ENCODE measurements at places on chromosomes 1 and 21. TPM values are rescaled to one million over a fixed set of nuclear protein-coding genes. Genes with fewer than 3 reads are reported as not detected.

DNA sequence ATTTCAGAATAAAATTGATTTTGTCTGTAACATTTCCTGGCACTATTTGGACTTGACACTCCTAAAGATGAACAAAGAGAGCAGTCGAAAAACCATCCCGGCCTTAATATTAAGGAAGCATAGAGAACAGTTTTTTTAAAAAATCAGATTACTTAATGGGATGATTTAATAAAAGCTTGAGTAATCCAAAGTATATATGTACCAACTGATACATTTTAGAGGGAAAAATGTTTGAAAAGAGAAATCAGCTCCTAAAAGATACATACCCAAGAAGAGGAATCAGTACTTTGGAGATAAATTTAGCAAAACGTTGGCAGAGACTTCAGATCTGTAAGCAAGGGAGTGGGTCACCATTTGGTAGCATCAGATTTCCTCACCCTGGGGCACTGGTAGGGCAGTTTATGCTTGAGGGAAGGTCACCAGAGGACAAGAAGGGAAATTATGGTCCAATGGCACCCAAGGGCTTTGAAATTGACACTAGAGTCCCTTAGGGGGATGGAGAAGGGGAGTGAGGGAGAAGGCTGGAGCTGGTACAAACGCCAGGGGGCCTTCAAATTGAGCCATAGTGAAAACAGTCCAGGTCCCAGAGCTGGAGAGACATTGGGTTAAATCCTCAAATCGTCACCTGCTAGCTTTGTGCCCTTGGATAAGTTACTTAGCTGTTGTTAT lies 5.9 kb downstream of the SLAMF7 start:
- no peaks in the 10 kb centered on the region for H3K27me3 ChIP-seq
- no peaks in the 10 kb centered on the region for H3K36me3 ChIP-seq
- no peak for DNase-seq
- no peaks in the 10 kb centered on the region for H3K4me1 ChIP-seq
- no peak overlapping the region for H3K4me3 ChIP-seq

GRCh38 chr1:223229756-223230155 lies 86.7 kb upstream of the TLR5 start:
- H3K4me1 ChIP-seq: no peaks in the 10 kb centered on the region
- no peak for DNase-seq

DNA sequence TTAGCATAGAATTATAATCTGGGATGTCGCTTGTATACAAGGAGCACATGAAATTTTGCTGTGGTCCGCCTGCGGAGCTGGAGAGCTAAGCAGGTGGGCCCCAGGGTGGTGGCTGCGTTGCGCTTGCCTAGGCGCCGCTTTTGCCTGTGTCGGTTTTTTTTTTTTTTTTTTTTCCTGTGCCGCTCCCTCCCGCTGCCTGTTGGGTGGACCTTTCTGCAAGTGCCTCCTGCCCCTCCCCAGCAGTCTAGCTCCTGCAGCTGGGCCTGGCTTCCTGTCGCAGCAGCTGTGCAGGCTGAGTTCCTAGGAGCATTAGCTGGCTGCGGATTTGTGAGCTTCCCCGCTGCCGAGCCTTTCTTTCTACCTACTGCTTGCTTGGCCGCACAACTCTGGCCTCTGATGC lies 20.6 kb downstream of the PYHIN1 start:
- no peaks in the 10 kb centered on the region for H3K4me1 ChIP-seq
- H3K27ac ChIP-seq: no peak overlapping the region
- no peaks in the 10 kb centered on the region for H3K36me3 ChIP-seq
- no peak overlapping the region for H3K4me3 ChIP-seq
- no peaks in the 10 kb centered on the region for H3K27me3 ChIP-seq

- no peaks in the 10 kb centered on the region for H3K27me3 ChIP-seq
- H3K4me3 ChIP-seq: no peak overlapping the region
- H3K27ac ChIP-seq: no peak overlapping the region
These were observed 403.2 kb upstream of the B3GALT2 start for GRCh38 chr1:193589597-193590040.

DNA sequence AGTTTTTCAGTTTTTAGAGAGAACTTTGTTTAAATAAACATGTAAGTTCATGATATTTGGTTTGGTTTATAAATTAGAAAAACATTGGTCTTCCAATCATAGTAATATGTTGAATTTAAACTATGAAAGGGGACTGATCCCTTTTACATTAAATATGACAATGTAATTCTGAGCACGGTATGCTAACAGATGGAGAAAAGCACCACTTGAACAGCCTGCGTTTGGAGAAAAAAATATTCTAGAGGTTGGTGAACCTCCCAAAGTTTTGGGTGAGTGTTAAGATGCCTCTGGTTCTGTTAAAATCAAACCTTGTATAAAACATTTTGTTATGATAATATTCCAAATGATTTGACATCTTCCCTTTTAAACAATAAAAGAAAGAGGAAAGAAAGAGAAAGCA lies 123.9 kb downstream of the SDCCAG8 start:
- no peaks in the 10 kb centered on the region for H3K4me1 ChIP-seq
- no peak overlapping the region for H3K4me3 ChIP-seq
- H3K27me3 ChIP-seq: no peaks in the 10 kb centered on the region
- no peaks in the 10 kb centered on the region for H3K36me3 ChIP-seq

DNA sequence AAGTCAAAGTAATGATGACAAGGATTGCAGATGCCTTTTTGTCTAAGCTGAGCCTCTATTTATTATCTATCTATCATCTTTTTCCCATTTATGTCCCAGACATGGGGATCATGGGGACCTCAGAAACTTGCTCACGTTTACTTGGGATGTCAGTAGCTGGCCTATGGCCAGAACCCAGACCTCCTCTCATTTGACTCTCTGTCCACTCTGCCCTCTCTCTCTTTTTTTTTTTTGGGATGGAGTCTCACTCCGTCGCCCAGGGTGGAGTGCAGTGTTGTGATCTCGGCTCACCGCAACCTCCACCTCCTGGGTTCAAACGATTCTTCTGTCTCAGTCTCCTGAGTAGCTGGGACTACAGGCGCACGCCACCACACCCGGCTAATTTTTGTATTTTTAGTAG lies 3.7 kb upstream of the ID3 start:
- H3K36me3 ChIP-seq: no peaks in the 10 kb centered on the region
- H3K4me1 ChIP-seq: no peaks in the 10 kb centered on the region
- H3K27me3 ChIP-seq: no peaks in the 10 kb centered on the region
- peak overlapping the region; percentile 82 for H3K27ac ChIP-seq
- H3K4me3 ChIP-seq: no peak overlapping the region

DNA sequence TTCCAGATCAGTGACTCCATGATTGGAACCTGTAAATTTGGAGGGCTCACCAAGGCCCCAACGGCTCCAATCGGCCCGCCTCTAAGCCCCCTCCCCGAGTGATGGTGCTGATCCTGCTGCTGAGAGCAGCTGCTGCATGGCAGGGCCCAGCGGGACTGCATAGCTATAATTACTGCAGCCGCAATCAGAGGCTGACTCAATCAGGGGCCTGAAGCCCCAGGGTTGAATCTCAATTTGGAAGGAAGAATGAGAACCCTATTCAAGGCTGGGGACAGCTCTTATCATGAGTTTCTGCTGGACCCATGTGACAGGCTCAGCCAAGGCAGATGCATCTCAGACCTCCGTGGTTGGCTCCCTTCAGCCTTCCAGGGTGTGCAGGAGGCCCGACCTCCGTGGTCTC lies 42.8 kb upstream of the MAGOH start:
- H3K4me1 ChIP-seq: no peaks in the 10 kb centered on the region
- H3K27me3 ChIP-seq: no peaks in the 10 kb centered on the region
- DNase-seq: no peak
- no peak overlapping the region for H3K4me3 ChIP-seq
- no peaks in the 10 kb centered on the region for H3K36me3 ChIP-seq
- H3K27ac ChIP-seq: no peak overlapping the region

DNA sequence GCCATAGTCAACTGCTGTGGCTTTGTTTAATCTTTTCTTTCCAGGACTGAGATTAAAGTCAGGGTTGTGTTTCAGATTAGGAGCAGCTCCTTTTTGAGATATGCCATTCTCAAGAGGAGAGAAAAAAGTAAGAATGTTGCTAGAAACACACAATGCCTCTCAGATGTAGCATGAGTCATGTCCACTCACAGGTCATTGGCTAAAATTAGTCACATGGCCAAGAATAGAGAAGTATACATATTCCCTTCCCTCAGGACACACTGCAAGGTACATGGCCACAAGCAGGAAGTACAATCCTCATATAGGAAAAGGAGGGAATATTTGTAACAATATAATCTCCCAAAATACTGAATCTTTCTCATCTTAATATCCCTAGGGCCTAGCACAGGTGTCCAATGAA lies 141.9 kb upstream of the PTBP2 start:
- DNase-seq: no peak
- no peaks in the 10 kb centered on the region for H3K4me1 ChIP-seq
- H3K4me3 ChIP-seq: no peak overlapping the region

GRCh38 chr1:209659909-209660308 lies 7.7 kb upstream of the LAMB3 start:
- H3K27ac ChIP-seq: no peak overlapping the region
- DNase-seq: no peak
- H3K4me1 ChIP-seq: peaks cover 77% of the 10 kb centered on the region
- H3K27me3 ChIP-seq: no peaks in the 10 kb centered on the region

GRCh38 chr1:32920833-32921232 lies 19.6 kb upstream of the TMEM54 start:
- H3K4me3 ChIP-seq: no peak overlapping the region
- H3K27ac ChIP-seq: no peak overlapping the region
- no peaks in the 10 kb centered on the region for H3K4me1 ChIP-seq
- H3K36me3 ChIP-seq: no peaks in the 10 kb centered on the region
- DNase-seq: peak; percentile 93

DNA sequence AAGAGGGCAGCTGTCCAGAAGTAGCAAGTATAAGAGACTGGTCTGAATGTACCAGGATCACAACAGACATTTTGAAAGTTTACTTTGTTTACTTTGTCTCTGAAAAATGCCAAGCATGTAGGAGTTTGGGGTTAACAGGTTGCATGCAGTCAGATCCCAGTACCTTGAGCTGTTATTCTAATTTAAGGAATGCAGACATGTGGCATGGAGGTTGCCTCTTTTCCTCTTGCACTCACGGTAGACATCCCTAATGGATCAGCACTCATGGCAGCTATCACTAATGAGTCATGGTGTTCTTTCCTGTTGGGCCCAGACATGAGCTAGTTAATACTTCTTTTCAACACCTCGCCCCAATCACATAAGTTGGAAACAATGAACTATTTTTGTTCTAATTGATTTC lies 67.3 kb downstream of the GADD45A start:
- no peak overlapping the region for H3K4me3 ChIP-seq
- H3K36me3 ChIP-seq: no peaks in the 10 kb centered on the region
- peaks cover 22% of the 10 kb centered on the region for H3K4me1 ChIP-seq
- no peak overlapping the region for H3K27ac ChIP-seq
- no peak for DNase-seq
- no peaks in the 10 kb centered on the region for H3K27me3 ChIP-seq

GRCh38 chr21:26110715-26111114 lies 59.9 kb downstream of the APP start:
- H3K36me3 ChIP-seq: no peaks in the 10 kb centered on the region
- H3K27me3 ChIP-seq: no peaks in the 10 kb centered on the region
- H3K27ac ChIP-seq: no peak overlapping the region
- no peak overlapping the region for H3K4me3 ChIP-seq
- no peak for DNase-seq

GRCh38 chr1:29631361-29631760 lies 395.0 kb downstream of the PTPRU start:
- no peak for DNase-seq
- H3K4me3 ChIP-seq: no peak overlapping the region
- no peak overlapping the region for H3K27ac ChIP-seq
- H3K27me3 ChIP-seq: no peaks in the 10 kb centered on the region
- H3K4me1 ChIP-seq: no peaks in the 10 kb centered on the region

- H3K27me3 ChIP-seq: peaks cover 9% of the 10 kb centered on the region
- H3K4me3 ChIP-seq: peak overlapping the region; percentile 16
- peak overlapping the region; percentile 79 for H3K27ac ChIP-seq
- no peak for DNase-seq
These were observed 9.5 kb upstream of the ID3 start for GRCh38 chr1:23568608-23569383.

DNA sequence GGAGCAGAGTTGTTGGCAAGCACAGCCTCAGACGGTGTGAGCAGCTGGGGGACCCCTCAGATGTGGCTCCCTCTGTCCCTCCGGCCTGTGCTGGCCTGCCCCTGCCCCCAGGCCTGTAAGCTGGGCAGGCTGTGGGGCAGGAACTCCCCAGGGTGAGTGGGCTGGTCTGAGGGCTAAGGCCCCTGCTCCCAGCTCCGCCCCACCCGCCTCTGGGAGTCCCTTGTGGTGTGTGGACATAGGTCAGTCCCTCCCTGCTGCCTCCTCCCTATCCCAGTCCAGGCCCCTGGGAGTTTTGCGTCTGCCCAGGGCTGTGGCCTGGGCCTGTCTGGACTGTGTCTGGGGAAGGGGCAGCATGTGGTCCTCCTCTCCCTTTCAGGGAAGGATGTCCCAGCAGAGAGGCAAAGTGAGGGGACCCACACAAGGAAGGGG lies 3.6 kb upstream of the VWA1 start:
- peak; percentile 94 for DNase-seq
- H3K36me3 ChIP-seq: no peaks in the 10 kb centered on the region
- H3K27ac ChIP-seq: peak overlapping the region; percentile 53
- H3K4me1 ChIP-seq: peaks cover 6% of the 10 kb centered on the region

DNA sequence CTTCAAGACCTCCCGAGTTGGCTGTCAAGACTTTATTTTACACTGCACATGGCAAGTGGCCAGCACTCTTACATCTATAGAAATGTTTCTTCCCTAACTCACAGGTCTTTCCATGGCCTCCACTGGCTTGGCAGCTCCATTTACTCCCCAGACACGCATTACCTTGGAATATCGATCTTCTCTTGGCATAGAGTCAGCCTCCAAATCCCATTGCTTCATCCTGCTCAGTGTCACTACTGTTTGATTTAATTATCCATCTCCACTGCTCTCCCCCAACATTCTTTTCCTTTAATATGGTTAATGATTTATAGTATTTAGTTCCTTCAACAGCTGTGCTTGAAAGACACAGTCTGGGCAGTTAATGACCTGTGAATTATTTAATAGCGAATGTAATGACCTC lies 241.2 kb upstream of the MAP1LC3C start:
- no peaks in the 10 kb centered on the region for H3K4me1 ChIP-seq
- no peaks in the 10 kb centered on the region for H3K36me3 ChIP-seq
- no peak overlapping the region for H3K27ac ChIP-seq

- no peaks in the 10 kb centered on the region for H3K36me3 ChIP-seq
- no peak for DNase-seq
- no peaks in the 10 kb centered on the region for H3K27me3 ChIP-seq
- H3K4me1 ChIP-seq: peaks cover 21% of the 10 kb centered on the region
These were observed 2.0 kb downstream of the MPZL1 start for GRCh38 chr1:167723707-167724323.

- DNase-seq: no peak
- H3K4me3 ChIP-seq: no peak overlapping the region
- no peaks in the 10 kb centered on the region for H3K36me3 ChIP-seq
- H3K27ac ChIP-seq: no peak overlapping the region
- H3K4me1 ChIP-seq: no peaks in the 10 kb centered on the region
- H3K27me3 ChIP-seq: no peaks in the 10 kb centered on the region
These were observed 22.7 kb downstream of the RIT1 start for GRCh38 chr1:155888481-155888880.

VANGL2 gene
- 0.11 TPM for total RNA-seq

RAB3B gene
- 8.8 TPM for total RNA-seq

CHI3L1 gene
- 394 TPM for total RNA-seq

RIPK4 gene
- total RNA-seq: 14.3 TPM

ARTN gene
- not detected for total RNA-seq

NUF2 gene
- not detected for total RNA-seq

Measured in right lobe of liver (tissue), 6 donors.